Bronchial epithelial cell (primary cell): ENCODE measurements at places on chromosomes 1 and 21. TPM values are rescaled to one million over a fixed set of nuclear protein-coding genes. Genes with fewer than 3 reads are reported as not detected.
A peak's percentile ranks its signal among the peaks of the same experiment; 100 is the strongest.

The DNASE2B gene
- total RNA-seq = not detected in 2 replicates

The RSPO1 gene
- not detected in 2 replicates for total RNA-seq

DNA sequence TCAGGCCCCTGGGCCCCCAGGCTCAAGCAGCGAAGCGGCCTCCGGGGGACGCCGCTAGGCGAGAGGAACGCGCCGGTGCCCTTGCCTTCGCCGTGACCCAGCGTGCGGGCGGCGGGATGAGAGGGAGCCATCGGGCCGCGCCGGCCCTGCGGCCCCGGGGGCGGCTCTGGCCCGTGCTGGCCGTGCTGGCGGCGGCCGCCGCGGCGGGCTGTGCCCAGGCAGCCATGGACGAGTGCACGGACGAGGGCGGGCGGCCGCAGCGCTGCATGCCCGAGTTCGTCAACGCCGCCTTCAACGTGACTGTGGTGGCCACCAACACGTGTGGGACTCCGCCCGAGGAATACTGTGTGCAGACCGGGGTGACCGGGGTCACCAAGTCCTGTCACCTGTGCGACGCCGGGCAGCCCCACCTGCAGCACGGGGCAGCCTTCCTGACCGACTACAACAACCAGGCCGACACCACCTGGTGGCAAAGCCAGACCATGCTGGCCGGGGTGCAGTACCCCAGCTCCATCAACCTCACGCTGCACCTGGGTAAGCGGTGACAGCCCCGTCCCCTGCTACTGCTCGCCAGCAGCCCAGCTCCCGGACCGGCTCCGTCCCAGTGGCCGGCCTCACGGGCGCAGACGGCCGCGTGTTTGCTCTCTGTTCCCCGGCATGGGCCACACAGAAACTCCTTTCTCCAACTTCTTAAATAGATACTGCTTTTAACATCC is 539 bp downstream of the LAMC1 start:
- peak; percentile 70 for DNase-seq

GRCh38 chr1:183414365-183414764 is 3.8 kb downstream of the NMNAT2 start:
- no peak for DNase-seq

DNA sequence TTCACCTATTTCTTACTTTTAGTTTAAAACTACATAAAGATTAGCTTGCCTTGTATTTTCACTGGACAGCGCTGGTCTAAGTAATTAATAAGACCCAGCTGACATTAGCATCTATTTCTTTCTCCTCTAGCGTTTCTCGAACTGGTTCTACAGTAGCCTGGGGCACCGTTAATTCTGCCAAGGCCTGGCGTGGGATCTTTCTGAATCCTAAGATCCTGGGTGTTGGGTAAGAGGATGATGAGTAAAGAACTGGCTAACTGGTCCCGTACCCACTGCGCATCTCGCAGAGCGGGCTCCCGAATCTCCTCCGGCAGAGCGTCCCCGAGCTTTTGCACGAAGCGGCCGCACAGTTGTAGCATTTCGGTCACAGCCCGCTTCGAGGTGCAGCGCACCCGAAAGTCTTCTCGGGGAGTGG is 309 bp downstream of the NSL1 start:
- peak; percentile 70 for DNase-seq

DNA sequence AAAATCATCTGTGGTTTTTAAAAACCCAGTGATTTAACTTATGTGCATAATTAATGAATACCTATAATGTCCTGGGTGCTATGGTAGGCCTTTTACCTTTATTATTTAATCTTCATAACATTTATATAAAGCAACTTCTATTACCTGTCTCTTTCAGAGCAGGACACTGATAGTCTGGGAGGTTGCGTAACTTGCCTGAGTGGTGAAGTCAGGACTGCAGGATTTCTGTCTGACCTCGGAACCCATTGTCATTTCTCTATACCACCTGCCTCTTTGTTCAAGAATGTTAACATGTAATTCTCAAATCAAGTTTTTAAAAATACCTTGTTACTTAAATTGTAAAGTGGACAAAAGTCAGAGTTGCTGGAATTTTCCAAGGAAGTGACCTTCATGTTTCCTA is 41.0 kb upstream of the BACH1 start:
- DNase-seq = peak; percentile 72
